ENCODE measurements at places on chromosomes 2 and 18.

GRCh38 chr2:231483398-231484329 lies 19.4 kb upstream of the NCL start:
- DNase-seq = no peak

DNA sequence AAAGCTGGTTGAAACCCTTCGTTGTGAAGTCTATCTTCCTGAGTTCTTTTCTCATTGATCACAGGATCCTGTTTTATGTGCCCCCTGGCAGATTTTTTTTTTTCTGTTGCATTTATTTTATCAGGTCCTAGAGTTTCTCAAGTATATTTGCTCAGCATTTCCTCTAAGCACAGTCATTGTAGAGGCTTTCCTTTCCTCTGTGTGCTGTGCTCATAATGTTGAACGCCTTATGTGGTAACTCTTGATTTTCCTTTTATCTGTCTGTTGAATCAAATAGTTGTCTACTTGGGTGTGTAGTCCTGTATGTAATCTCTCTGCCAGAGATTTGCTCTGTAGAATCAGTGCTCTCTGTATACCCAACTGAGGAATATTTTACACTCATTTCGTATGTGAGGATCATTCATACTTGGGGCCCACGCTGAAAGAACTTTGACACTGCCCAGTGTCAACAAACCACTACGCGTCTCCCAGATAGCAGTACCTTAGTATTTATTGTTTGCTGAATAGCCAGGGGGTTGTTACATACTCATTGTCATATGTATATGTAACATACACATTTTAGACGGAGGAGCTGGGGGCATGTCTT lies 118.2 kb downstream of the CTNNA2 start:
- no peak for DNase-seq

GRCh38 chr2:3277050-3277747 lies 100.4 kb downstream of the EIPR1 start:
- no peak for DNase-seq

- DNase-seq = no peak
Observed at GRCh38 chr2:10056439-10056838, 13.1 kb downstream of the KLF11 start.

DNA sequence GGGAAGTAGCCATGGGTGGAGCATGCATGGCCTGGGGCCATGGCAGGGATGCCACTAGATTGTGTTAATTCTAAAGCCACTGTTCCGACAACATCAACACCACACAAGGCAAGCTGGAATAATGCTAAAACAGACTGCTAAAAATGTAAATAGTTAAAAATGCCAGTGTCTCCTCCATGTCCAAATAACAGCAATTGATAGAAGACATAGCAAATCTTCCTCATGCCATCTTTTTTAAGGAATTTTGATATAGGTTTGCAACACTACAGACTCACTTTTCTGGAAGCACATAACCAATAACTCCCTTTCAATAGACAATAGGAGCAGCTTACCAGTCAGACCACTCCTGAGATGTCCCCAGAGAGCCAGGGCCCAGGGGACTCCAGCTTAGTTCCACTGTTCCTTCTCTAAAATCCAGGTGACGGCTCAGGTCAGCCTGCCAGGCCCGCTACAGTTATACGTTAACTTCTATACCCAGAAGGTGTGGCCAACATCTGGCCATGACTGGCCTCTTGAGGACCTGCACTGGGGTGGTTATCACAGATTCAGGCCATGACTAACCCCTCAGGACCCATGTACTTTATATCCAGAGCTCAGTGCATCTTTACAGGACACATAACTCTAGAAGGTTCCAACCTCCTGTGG lies 20.3 kb downstream of the TUBB6 start:
- peak; percentile 81 for DNase-seq

DNA sequence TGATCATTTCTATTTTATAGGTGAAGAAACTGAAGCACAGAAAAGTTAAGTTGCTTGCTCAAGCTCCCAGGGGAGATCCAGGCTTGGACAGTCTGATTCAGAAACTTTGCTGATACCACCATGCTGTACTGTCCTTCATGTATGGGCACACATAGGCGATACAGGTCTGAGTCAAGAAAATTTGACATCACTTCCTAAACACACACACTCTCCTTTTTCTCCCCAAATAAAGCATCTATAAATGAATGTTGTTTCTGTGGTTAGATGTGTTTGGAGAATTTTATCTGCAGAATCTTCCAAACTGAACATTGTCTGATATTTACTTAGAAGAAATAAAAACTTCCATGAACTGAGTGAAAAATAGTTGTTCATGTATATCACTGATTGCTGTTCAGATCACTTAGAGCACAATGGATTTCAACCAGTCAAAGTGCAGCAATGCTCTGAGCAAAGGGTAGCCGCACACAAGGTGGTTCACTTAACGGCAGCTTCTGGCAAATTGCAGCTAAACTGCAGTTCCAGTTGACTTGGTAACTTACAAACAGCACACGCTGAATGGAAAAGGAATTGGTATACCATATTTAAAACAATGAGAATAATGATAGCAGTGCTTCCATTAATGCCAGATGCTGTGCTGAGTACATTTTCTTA lies 10.0 kb upstream of the AGFG1 start:
- DNase-seq = no peak

DNA sequence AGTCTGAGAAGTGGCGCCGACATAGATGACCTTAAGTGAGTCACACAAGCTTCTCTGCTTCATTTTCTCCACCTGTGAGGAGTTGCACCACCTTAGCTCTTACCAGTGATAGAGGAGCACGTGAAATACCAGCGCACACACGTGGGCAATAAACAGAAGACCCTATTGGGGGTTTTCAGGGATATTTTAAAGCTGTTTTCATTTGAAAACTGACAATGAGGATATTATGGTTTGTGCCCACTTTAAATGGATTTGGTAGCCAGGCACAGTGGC lies 47.3 kb upstream of the FZD7 start:
- no peak for DNase-seq

DNA sequence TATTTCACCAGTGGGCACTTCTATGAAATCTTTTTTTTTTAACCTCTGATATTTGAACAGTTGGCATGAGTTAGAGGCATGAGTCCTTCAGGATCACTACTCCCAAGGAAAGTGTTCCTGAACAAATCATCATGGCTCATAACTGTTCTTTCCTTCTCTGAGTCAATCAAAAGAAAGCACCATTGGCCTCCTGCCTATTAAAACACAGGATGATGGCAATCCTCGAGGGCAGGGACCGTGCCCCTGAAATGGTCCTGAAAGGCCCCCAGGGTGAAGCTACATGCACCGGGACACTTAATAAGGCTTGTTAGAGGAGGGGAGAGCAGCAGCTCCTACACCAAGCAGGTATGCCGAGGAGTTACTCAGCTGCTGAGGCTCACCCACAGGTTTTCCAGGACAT lies 43.5 kb downstream of the SLC14A2 start:
- DNase-seq = no peak

- DNase-seq = no peak
Observed at GRCh38 chr2:232238108-232238507, 140.4 kb upstream of the ALPP start.

DNA sequence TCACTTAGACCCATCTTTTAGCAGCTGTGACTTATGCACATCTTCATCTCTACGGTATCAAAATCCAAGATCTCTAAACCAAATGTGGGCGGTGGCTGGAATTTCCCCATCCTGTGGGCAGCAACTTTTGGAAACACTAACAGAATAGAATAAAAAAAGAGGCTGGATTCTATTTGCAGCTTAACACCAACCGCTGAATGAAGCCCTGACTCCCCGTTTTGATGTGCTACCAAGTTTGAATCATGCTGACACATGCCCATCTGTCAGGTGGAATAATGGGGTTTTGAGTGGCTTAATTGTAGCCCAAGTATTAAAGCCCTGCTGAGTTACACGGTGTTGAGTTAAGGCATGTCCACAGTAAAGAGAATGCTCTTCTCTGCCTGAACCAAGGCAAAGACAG lies 165.2 kb downstream of the MTCL1 start:
- DNase-seq = no peak

DNA sequence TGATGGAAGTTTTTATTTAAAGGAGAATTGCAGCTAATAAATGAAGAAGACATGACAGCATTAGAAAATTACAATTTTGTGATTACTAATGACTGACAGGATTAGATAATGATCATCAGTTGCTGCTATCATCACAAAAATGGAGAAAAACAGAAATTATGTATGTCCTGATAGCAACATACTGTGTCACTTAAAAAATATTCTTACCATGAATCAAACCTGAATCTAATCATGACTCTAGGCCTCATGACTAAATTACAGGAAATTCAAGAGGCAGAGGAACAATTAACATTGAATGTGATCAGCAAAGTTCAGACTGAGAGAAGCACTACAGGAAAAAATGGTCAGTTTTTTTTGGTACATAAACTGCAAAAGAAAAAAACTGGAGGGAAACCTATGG lies 147.8 kb downstream of the PMAIP1 start:
- no peak for DNase-seq

- DNase-seq = no peak
Observed at GRCh38 chr2:8132351-8132831, 549.5 kb upstream of the ID2 start.

DNA sequence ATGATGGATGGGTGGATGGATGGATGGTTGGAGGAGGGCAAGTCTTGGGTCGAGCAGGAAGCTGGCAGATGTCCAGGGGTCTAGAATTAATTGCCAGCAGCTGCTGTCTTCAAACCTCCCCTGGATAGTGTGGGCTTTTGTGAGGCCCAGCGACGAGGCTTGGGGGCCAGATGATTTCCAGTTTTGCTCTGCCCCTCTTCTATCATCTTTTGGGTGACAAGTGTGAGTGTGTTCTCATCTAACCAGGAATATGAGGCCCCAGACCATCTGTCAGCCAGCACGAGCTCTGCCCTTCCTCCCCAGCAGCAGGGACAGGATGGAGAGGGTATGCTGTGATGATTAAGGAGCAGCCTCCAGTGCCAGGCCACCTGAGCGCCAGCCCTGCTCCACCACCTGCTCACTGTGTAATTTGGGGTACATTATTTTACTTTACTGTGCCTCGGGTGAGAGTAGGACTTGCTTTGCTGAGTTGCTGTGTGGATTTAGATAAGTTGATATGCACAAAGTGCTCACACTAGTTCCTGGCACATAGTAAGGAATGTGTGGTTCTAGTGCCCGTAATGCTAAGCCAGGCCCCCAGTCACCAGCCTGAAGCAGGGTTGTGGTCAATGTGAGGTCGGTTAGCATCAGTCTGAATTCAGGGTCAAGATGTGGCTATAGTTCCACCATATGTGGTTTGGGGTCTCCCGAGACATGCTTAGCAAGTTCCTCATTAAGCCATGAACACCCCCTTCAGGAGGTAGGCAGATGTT lies 251.1 kb downstream of the CYP26B1 start:
- no peak for DNase-seq

- DNase-seq = no peak
Observed at GRCh38 chr2:29829841-29830240, 91.5 kb downstream of the ALK start.

GRCh38 chr2:105866216-105867185 lies 121.8 kb downstream of the NCK2 start:
- DNase-seq = no peak

DNA sequence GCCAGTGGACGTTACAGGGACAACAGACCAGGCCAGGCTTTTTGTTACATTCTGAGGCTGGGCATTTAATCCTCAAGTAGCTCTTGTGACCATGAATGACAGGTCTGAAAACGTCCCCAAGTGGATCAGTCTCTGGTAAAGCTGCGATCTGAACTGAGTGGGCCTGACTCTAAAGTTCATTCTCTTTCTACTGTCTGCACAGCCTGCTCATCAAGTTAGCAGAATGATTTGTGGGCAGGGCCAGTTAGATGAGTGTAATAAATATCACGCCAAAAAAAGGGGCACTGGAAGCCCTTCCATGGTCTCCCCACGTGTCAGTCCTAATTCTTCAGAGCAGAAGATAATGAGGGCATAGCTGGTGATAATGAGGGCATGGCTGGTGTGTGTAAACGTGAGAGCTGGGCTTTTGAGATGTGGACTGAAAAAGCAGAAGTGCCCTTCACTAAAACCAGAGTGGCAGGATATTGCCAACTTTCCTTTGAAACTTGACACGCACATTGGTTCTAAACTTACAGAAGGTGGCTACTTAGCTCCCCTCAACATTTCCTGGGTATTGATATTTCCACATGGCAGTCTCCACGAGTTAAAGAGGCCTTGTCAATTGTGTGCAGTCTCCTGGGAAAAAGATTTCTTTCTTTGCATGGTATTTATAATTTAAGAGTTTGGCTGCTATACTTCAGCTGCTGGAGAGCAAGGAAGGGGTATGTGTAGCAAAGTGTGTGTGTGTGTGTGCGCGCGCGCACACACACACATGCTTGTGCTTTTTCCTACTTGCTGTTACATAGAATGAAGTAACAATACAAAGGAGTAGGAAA lies 72.7 kb upstream of the LYPD6B start:
- DNase-seq = no peak

- DNase-seq = no peak
Observed at GRCh38 chr2:108552566-108552965, 18.3 kb downstream of the LIMS1 start.

- peak; percentile 61 for DNase-seq
Observed at GRCh38 chr2:177264209-177264692, 276 bp downstream of the NFE2L2 start.

DNA sequence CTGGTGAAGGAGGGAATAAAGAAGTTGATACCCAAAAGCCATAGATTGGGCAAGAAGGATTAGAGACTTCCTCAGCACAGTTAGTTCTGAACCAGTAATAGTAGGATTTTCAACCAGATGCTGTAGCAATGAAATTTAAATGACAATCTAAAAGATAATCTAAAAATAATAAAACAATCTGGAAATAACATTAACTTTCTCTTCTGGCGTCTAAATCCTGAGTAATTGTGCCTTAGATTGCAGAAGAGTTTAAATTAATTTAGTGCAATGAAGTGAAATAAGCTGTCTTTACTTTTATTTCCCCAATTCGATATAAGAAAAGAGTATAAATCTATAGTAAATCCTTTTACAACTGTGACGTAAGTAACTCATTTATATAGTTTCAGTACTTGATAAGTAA lies 186.8 kb upstream of the DOK6 start:
- DNase-seq = no peak

DNA sequence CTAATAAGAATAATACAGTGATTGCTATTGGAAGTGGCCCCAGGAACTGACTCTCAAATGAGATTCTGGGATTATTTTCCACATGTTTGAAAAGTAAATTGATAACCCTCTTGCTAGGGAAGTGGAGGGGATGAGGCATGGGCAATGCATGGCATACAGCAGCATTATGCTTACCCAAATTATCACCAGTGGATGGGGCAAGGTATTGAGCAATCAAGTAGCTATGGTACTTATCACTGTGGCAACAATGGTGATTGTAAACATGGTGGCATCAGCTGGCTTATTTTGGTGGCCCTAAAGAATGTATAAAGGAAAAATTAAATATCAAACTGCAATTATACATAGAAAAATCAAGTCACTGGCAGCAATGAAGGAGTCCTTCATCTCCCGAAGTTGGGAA lies 155.1 kb downstream of the FIGN start:
- no peak for DNase-seq

All from D341Med (cell line).